Effector CD8-positive, alpha-beta T cell (primary cell): ENCODE measurements at places on chromosomes 16 and 17.

GRCh38 chr17:27538156-27538955 is 82.1 kb downstream of the KSR1 start:
- DNase-seq: no peak

DNA sequence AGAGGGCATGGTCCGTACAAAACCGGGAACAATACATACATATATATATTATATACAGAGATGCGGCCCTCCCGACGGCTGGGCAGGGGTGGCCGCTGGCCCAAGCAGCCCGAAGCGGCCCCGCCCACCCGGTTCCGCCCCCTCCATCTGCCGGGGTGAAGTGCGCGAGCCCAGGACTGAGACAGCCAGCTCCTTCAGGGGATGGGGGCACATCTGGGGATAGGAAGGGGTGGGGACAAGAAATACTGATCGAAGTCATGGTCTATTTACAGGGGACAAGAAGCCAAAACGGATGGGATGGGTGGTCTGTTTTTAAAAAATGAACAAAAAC is 3.8 kb upstream of the SAMD14 start:
- no peak for DNase-seq

GRCh38 chr17:74525781-74526288 is 5.4 kb downstream of the CD300LB start:
- DNase-seq: no peak

- no peak for DNase-seq
Measured at GRCh38 chr16:73051961-73052360, 4.0 kb upstream of the ZFHX3 start.

GRCh38 chr16:66164581-66165247 is 201.8 kb upstream of the CDH5 start:
- no peak for DNase-seq

- no peak for DNase-seq
Measured at GRCh38 chr17:885971-886571, 93.5 kb downstream of the NXN start.

DNA sequence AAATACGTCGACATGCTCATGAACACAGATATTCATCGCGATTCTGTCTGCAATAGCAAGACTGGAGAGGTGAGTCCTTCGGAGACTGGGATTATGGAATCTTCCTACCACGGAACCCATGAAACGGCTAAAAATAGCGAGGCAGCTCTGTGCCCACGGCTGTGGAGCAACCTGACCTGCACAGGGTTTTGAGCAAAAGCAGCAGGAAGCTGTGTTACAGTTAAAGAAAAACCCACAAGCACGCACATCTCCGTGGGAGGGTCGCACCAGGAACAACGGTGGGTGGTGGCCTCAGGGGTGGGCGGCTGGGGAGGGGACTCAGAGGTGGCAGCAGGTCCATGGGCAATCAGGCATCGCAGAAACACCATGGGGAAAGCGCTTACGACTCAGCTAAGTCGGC is 24.8 kb downstream of the SLC38A10 start:
- DNase-seq: no peak

GRCh38 chr17:39670746-39671145 is 2.5 kb downstream of the PNMT start:
- no peak for DNase-seq

DNA sequence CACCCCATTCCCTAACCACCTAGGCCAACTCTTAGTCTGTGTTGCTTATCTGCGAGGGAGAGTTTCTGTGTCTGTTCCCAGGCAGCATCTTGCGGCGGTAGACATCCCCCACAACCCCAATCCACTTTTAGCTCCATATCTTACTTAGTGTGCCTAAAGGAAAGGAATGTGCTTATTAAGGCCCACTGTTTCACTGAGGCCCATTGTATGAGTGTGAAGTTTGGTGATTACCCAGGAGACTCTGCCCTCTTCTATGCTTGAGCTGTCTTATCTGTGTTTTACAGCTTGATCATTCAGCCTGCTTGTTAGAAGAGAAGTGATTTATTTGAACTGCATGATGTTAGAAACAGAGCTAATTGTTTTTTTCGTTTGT is 10.3 kb upstream of the MLYCD start:
- DNase-seq: no peak

DNA sequence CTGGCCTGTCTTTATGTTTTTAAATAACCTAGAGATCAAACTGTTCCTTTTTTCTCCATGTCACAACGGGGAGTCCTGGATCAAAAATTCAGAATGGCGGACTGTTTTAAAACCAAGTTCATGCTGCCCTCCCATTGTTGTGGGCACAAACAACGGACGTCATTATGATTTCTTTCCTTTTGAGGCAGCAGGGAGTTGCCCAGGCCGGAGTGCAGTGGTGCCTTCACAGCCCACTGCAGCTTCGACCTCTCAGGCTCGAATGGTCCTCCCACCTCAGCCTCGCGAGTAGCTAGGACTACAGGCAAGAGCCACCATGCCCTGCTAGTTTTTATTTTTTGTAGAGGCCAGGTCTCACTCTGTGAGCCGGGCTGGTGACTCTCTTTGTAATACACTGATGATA is 26.5 kb downstream of the NDE1 start:
- DNase-seq: no peak

- DNase-seq: no peak
Measured at GRCh38 chr17:5560361-5560988, 23.8 kb downstream of the NLRP1 start.

DNA sequence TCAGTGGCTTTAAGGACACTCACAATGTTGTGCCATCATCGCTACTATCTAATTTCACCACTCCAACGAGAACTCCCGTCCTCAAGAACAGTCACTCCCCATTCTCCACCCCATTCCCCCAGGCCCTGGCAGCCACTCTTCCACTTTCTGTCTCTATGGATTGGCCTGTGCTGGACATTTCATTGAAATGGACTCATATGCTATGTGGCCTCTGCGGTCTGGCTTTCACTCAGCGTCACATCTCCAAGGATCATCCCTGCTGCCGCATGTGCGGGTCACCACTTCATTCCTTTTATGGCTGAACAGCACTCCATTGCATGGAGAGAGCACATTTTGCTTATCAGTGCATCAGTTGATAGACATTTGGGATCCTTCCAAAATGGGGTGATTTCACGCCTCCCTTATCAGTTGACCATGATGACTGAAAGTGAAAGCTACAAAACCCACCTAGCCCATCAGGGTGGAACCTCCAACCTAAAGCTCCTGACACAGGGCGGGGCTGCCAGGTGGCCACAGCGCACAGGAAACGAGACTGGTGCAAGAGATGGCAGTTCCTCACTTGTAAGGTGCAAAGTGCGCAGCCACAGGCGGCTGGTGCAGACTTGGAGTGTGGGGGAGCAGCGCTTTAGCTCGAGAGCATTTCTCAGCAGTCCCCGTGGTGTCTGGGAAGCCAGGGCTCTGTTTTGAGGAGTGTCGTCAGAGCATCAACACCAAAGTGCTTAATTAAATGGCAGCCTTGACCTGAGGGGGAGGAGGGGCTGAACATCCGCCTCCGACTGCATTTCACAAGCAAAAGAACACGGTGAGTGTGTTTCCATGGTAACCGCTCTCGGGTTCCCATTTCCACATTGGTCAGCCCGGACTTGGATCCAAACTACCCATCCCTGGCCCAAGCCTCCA is 23.8 kb downstream of the COTL1 start:
- DNase-seq: peak; percentile 41

DNA sequence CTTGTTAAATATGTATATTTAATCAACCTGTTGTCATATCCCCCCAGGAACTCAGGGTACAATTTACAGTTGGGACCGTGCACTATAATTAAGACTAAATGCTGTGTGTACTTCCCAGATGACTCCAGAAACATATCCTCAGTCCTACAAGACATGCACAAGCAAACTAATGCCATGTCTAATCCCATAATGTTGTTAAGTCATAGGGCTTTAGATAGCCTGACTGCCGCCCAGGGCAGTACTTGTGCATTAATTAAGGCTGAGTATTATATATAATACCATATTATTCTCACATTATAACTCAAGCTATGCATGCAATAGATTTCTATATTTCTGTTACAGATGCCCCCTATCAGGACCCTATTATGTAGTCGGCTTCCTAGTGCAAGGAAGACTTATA is 20.1 kb upstream of the CPHXL start:
- DNase-seq: no peak

- no peak for DNase-seq
Measured at GRCh38 chr16:19507867-19508266, 14.0 kb downstream of the GDE1 start.
